Daoy (cell line): ENCODE measurements at places on chromosomes 6 and 20. TPM values are rescaled to one million over a fixed set of nuclear protein-coding genes. Genes with fewer than 3 reads are reported as not detected.

Gene CALHM4
- total RNA-seq, result not detected in 2 replicates

Gene LPIN3
- total RNA-seq, result 0.06 TPM in 1 of 2 replicates, not detected in the other

Gene MUC21
- not detected in 2 replicates for total RNA-seq

Gene MYBL2
- 30.0 and 48.8 TPM in 2 replicates for total RNA-seq

Gene RAET1G
- 0.27 and 0.86 TPM in 2 replicates for total RNA-seq

Gene AIF1
- not detected in 2 replicates for total RNA-seq

Gene SEL1L2
- total RNA-seq, result not detected in 2 replicates
